ENCODE measurements at places on chromosomes 2 and 18.

DNA sequence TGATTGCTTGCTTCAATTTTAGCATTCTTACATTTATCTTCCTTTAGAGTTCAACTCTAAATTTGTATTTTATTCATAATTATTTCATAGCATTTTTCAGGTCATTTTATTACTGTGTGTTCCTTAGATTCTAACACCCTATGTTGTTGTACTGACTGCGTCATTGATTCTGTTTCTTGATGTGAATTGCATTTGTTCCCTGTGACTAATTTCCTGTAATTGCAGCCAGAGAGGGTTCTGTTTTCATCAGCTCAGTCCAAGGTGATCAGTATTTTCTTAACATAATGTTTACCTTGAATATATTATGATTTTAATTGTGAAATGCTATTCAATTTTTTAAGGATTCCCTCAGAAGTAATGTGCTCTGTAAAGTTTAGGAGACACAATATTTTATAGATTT, 970.2 kb upstream of the PIK3C3 start:
- no peak for DNase-seq

DNA sequence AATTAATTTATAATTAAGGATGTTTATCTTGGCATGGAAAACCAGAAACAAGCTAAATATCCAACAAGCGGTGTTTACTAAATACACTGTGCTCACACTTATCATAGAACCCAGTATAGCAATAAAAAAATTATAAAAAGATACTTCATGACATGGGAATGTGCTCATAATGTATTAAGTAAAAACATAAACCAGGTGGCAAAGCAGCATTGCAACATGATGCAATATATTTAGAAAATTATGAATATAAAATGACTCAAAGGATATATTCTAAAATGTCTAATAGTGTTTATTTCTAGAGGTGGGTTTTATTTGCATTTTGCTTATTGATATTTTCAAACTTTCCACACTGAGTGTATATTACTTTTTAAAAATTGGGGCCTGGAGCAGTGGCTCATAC, 84.4 kb upstream of the ATL2 start:
- DNase-seq, result no peak

DNA sequence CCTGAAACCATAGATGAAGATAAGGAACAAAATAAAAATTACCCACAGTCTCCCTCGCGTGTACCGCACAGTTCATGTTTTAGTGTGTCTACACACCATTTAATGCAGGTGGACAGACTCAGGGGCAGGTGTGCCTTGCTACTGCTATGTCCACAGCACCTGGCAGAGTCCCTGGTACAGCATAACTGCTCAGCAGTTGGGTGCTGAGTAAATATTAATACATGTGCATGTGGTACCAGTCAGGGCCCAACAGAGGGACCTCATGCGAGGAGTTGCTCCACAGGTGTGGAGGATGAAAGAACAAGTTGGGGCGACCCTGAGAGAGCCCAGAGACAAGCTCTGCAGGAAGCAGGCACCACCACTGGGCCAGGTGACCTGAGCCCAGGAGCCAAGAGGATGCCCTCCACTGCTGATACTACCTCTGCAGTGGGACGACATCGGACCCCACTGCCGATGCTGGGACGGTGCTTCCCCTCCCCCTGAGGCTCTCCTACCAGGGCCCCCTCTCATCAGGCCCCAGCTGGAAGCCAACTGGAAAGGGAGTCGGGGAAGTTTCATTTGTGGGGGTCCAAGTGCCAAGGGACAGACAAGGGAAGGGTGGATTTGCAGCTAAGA, 100.8 kb downstream of the NEDD4L start:
- DNase-seq, result no peak

DNA sequence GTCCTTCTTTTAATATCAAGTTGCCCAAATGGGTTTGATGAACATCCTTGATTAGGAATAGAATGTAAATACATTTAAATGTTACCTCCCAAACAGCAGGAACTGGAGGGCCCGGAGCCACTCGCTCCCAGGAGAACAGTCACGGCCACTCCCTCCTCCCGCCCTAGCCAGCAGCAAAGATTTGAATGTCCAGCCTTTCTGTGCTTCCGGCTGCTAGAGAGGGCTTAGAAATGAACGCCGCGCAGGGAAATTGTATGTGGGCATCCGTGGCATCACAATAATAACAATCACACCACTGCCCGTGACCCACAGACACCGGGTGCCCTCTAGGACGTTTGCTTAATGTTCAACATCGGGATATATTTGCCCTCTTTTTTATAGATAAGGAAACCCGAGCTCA, 164.9 kb upstream of the SALL3 start:
- no peak for DNase-seq

DNA sequence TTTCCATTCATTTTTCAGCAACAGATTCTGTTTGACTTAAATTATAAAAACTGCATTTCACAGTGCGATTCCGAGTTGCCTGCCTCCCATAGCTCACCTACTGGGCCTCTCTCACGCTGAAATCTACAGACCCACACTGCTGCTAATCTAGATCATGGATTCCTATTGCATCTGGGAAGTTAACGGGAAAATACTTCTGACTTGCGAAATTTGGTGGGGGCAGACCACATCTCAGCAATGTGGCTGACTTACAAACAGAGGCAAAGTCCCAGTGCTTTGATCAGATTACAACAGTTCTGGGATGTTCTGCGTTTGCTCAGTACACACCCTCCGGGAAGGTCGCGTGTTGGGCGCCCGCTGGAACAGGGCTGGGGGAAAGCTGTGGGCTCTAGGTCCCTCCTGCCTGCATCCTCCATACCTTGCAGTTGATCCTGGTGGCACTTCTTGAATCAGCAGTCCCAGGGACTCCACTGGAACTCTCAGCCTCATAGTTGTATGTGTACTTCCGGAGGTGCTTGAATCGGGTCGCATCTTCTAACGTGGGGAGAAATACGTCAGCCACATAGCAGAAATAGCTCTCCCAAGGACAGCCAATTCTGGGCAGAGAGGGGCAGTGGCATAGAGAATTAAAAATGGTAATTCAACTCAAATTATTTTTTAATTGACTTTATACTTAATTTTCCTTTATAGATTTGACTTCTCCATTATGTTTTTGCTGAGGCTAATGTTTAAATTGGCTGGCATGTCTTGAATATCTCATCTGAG, 1.7 kb downstream of the APOB start:
- no peak for DNase-seq
